ENCODE measurements at places on chromosomes 2 and 18.
A peak's percentile ranks its signal among the peaks of the same experiment; 100 is the strongest.

DNA sequence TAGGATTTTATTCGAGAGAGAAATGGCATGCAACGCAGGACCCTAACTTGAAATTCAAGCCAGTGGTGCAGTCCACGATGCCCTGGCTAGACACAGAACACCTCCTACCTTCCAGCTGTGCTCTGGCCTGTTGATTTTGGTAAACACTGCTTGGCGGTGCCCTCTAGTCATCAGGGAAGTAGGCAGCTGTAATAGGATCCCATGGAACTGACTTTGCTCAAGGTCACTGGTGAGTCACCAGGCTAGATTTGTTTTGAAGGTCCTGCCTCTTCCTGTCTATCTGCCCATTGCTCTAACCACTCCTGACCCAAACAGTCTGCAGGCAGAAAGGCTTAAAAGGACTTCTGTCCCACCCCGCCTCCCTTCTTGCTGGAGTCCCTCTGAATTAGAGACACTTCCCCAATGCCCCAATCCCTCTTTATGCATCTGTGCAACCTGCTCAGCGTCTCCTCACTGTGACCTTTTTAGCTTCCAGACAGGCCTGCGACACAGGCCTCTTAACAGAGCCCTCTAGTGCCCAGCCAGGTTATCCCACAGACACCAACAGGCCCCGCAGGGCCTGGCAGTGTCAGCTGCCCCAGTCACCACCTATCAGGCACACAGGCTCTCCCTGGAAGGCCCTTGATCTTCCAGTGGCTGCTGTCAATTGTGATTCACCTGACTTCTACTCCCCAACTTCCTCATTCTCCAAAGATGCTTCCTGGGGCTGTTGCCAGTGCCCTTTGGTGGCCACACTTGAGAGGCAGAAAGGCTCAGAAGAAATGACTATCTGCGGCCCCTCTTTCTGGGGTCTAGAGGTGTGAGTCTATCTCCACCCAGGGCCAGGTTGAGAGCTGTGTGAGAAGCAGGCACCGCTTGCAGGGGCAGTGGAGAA is 5.2 kb downstream of the TMEM127 start:
- no peak for DNase-seq

DNA sequence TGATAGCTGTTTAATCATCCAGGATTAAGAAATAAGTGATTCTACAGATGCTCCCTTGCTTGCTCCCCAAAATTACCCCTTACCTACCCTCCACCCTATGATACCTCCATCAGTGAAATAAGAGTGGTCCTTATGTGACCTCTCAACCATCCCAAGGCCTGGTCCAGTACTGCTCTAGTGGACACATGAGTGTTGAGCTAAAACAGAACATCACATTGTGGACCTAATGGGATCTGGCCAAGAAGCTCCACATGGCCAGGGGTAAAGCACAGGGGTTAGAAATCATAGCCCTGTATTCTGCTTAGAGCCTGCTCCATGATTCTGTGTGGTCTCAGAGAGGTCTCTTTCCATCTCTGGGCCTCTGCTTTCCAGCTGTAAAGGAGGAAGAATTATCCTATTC is 355.6 kb downstream of the TNS1 start:
- no peak for DNase-seq

GRCh38 chr2:225196579-225196978 is 154.3 kb upstream of the DOCK10 start:
- DNase-seq, result no peak

- DNase-seq, result no peak
Observed at GRCh38 chr2:129894616-129895015, 84.8 kb upstream of the RAB6C start.

- no peak for DNase-seq
Observed at GRCh38 chr18:13280070-13280795, 61.7 kb downstream of the LDLRAD4 start.

DNA sequence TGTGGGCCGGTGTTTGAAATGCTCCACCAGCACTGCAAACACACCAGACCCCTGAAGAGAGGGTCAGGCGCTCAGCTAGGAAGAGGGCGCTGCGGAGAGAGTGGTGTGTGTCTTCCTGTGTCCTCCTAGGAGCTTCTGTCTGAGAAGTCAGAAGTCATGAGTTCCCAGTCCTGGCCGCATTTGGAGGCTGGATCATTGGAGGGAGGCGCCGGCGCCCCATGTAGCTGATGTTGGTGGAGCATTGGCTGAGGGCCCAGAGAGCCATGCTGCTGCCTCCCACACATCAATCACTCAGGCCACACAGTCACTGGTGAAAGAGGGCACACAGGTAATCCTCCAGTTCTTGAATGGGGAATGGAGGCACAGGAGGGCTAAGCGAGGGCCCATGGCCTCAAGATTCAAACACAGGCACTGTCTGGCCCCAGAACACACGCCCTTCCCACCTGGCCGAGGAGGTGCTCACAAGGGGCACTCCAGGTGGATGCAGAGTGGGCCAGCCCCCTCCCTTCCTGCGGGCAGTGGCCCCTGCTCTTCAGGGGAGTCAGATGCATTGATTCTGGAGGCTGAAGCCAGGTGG is 66.3 kb downstream of the RRM2 start:
- no peak for DNase-seq

- DNase-seq, result no peak
Observed at GRCh38 chr2:111981666-111982065, 73.4 kb upstream of the TMEM87B start.

DNA sequence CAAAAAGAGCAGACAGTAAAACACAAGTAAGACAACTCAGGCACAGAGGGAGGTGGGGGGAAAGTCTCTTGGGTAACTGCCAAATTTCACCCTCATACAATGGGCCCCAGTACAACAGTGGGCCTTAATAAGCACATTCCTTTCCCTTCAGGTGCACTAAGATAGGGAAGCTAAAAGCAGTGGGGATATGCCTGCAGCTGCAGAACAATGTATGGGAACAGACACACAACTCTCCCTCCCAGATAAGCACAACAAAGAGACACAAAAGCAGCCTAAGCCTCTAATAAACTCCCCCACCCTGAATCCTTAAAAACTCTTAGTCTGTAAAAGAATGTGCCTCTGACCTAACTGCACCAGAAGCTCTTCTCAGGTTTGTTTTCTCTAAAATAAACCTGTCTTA is 24.5 kb downstream of the GALNT14 start:
- no peak for DNase-seq

GRCh38 chr2:168039881-168040280 is 207.5 kb downstream of the STK39 start:
- DNase-seq, result no peak

DNA sequence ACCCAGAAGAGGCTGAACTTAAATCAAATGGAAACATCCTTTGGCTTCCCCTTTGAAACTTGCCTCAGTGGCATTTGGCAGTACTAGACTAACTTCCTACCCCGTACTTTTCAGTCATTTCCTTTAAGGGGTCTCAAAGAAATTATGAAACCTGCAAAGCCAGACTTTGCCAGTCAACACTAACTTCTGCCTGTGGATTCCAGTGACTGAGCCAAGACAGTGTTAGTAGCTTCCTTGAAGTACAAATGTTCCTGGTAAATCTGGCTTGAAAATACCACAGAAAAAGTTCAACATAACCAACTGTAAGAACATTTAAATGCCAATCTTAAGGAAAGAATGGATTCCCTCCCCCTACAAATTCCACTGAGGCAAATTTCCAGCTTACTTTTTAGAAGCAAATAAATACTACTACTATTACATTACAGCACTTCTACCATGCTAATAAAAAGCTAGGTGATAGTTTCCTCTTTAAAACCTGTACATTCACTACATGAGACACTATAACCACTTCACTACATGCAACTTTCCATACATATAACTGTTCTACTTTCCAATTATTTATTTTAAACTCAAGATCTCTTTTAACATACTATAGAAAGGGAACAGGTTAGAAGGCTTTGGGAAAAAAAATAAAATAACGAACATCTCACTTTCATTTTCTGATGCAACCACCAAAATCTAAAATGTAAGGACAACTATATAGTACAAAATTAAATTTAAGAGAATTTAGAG is 2.4 kb downstream of the PELI1 start:
- no peak for DNase-seq

GRCh38 chr2:51960841-51961335 is 929.0 kb upstream of the NRXN1 start:
- DNase-seq, result no peak

DNA sequence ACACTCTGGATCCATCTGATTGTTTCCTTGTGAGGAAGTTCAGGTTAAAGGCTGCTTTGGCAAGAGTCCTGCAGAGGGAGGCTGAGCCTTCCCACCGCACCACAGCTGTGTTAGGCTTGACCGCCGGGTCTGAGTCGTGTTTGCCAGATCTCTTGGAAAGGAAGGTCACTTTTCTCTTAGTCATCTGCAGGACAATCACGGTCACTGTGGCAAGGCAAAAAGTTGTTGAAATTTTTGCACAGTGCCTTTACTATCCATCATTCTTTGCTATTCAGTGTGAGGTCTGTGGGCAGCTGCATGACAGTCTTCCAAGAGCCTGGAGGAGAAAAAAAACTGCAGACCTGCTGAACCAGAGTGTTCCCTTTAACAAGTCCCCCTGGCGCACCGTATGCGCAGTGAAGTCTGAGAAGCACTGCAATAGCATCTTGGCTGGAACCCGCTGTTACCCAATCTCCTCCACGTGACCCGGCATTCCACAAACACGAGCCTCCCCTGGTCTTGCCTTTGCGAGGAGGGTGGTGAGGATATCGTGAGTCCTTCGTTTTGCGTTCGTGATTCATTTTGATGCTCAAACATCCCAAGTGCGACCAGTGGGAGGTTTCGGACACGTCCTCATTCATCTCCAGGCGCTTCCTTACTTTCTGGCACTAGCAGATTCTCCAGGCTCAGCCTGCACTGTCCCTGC is 23.0 kb downstream of the BIN1 start:
- DNase-seq, result no peak

- DNase-seq, result no peak
Observed at GRCh38 chr2:38997781-38998180, 108.1 kb downstream of the ARHGEF33 start.

- DNase-seq, result peak; percentile 73
Observed at GRCh38 chr2:230847883-230848388, 16.8 kb upstream of the ITM2C start.

Data from activated effector memory CD4-positive, alpha-beta T cell treated with Interleukin-2 at 50 U/mL for 16 hours (primary cell).